ENCODE measurements at places on chromosomes 11 and 22.

GRCh38 chr11:8168485-8169257, at the start of gene RIC3:
RIC3 (minus strand) TSS chr11:8169025; CDS start chr11:8168989, 36 bp downstream.
- peak; percentile 62 for DNase-seq

DNA sequence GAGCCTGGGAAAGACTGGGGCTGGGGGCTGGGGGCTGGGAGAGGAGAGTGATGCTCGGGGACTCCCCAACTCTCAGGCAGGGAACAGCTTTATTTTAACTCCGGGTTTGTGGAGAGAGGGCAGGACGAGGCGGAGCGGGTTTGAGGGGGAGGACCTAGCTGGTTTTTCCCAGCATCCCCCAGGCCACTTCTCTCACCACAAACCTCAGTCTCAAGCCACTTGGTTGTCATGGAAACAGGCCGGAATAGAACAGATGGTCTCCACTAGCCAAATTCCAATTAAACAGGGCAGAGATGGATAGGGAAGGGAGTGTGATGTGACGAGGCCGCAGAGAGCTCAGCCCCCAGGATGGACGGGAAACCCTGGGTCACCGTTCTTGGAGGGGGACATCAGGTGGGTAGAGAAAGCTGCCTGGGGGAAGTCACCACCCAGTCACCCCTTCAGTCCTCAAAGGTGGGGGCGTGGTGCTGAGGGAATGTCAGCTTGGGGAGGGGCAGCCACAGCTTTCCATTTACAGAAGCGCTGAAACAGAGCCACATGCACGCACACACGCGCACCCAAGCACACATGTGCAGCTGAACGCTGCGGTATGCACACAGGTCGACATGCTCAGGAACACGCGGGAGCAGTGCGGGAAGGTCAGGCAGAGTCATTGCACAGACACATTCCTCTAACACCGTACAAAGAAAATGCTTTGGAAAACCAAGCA, 19.2 kb downstream of the NECTIN1 start:
- peak; percentile 98 for DNase-seq

GRCh38 chr11:94020777-94021481, at the start of gene HEPHL1:
HEPHL1 (plus strand) TSS chr11:94021354; CDS start chr11:94021369, 15 bp downstream.
- DNase-seq: no peak

GRCh38 chr11:40716344-40717130, 742.9 kb downstream of the LRRC4C start:
- DNase-seq: no peak

- no peak for DNase-seq
These were observed 182.0 kb downstream of the CHST1 start for GRCh38 chr11:45483416-45483815.

DNA sequence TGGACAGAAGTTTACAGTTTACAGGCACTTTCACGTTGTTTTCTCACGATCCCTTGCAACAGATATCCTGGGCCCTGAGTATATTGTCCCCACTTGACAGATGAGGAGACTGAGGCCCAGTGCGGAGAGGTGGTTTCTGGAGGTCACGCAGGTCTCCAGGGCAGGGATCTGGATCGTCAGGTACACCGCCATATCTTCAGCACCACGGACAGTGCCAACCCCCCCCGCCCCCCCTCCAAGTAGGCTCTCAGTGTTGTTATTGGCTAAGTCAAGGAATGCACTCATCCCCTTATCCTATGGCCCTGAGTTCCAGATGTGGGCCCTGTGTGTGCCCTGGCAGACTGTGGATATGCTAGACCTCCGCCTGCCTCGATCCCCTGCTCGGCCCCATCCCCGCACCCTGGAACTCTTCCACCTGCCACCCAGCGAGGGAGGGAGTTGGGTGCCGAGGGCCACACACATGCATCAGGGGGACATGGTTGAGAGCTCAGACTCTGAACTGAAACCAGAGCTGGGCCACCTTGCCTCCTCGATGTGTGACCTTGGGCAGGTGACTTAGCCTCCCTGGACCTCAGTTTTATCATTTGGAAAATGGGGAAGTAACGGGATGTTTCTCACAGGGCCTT, 37.5 kb downstream of the MPPED1 start:
- DNase-seq: no peak

DNA sequence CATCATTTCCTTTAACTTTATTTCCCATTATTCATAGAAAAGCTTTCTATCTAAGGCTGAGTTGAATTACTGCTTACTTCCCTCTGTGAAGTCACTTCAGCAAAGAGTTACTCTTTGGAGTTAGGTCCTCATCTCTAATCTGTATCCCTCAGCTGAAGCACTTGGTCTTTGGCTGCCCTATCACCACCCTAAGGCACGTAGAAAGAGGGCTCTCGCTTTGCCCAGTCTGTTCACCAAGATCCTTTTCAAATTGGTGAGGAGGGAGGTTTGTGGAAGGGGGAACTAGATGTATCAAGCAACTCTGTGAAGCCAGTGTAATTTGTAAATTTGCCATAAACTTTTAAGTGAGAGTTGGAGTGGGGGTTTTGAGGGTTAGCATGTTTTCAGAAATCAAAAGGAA, 43.4 kb downstream of the PAX6 start:
- no peak for DNase-seq

DNA sequence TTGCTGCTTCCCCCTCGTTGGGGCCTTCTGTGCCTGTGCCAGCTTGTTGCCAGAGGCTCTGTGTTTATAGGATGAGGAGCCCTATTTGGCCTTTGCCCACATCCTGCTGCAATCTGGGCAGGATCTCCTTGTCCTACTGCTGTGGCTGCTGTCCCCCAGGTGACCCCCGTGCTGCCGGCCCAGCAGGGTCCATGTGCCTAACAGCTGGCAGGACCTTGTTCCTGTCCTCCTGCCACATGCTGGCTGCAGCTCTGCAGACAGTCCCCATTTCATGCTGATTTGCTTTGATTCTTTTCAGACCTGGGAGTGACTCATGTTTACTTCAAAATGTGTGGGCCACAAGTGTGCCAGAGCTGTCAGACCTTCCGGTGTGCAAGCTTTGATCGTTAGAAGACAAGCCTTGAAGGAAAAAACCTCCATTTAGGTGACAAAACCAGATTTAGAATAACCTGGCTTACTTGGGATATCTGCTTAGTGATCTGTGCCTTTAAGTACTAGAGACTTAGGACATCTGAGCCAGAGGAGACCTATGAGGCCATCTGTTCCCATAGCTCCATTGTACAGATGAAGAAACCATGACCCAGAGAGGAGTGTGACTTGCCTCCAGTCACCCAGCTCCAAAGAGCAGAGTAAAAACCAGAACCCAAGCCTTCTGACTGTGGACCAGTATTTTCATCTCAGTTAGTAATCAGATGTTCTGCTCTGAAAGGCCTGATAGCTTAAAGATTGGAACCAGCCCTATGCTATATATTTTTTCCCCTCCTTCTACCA, 11.1 kb downstream of the NAV2 start:
- DNase-seq: peak; percentile 46

GRCh38 chr11:9527481-9528135, 45.9 kb upstream of the WEE1 start:
- no peak for DNase-seq

DNA sequence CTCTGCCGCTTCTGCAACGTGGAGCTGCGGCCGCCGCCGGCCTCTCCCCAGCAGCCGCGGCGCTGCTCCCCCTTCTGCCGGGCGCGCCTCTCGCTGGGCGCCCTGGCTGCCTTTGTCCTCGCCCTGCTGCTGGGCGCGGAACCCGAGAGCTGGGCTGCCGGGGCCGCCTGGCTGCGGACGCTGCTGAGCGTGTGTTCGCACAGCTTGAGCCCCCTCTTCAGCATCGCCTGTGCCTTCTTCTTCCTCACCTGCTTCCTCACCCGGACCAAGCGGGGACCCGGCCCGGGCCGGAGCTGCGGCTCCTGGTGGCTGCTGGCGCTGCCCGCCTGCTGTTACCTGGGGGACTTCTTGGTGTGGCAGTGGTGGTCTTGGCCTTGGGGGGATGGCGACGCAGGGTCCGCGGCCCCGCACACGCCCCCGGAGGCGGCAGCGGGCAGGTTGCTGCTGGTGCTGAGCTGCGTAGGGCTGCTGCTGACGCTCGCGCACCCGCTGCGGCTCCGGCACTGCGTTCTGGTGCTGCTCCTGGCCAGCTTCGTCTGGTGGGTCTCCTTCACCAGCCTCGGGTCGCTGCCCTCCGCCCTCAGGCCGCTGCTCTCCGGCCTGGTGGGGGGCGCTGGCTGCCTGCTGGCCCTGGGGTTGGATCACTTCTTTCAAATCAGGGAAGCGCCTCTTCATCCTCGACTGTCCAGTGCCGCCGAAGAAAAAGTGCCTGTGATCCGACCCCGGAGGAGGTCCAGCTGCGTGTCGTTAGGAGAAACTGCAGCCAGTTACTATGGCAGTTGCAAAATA, 816 bp downstream of the PDE3B start:
- peak; percentile 89 for DNase-seq

DNA sequence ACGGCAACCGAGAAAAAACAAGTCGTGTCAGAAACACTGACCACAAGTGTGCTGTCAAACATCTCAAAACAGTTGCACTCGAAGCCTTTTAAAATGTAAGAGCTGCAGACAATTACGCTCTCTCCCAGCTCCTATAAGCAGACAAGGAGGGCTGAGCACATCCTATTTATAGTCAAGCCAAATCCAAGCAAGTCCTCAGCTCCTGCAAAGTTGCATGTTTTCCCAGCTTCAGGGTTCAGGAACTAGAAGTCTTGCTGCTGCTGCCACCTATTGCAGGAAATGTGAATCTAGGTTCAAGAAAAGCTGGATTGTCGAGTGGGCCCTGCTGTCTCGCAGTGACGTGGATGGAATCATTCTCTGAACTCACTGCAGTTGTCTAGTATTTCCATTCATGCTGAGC, 15.5 kb downstream of the EFCAB6 start:
- peak; percentile 75 for DNase-seq

GRCh38 chr11:64742087-64742888, 1.7 kb downstream of the RASGRP2 start:
- peak; percentile 55 for DNase-seq

DNA sequence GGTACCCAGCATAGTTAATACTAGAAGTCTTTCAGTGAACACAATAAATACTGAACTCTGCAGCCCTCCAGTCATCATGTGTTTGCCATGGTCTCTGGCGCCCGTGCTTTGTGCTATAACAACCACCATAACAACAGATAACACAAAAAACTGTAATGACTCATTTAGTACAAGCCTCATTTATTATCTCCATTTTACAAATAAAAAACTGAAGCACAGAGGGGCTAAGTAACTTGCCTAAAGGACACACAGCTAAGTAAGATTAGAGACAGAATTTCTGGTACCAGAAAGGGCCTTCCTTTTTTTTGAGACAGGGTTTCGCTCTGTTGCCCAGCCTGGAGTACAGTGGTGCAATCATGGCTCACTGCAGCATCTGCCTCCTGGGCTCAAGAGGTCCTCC, 19.5 kb downstream of the RBFOX2 start:
- DNase-seq: no peak

- no peak for DNase-seq
These were observed 7.5 kb downstream of the TMEM138 start for GRCh38 chr11:61369372-61370348.

GRCh38 chr11:120184371-120184945, 26.4 kb upstream of the OAF start:
- DNase-seq: no peak

DNA sequence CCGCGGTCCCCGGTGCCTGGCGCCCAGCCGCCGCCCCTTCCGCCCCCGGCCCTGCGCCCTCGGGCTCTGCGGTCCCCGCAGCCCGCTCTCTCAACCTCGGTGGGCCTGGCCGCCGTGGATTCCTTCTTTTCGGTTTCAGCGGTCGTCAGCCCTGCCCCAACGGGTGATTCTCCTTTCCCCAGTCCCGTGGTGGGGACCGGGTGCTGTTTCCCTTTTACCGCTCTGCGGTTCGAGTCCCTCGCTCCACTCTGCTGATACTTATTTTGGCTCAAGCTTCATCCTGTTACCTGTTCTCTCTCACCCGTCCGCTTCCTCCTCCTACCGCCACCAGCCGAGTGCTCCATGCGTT, 494 bp downstream of the ZDHHC5 start:
- no peak for DNase-seq

- DNase-seq: no peak
These were observed 37.4 kb upstream of the CD82 start for GRCh38 chr11:44528103-44528502.

GRCh38 chr11:57798905-57799559, 37.4 kb downstream of the CTNND1 start:
- DNase-seq: no peak

GRCh38 chr11:62546244-62546928, at the start of gene AHNAK:
AHNAK (minus strand) TSS chr11:62546806; CDS start chr11:62536098, 10,708 bp downstream.
- DNase-seq: peak; percentile 82

GRCh38 chr11:73542175-73542574, 55.7 kb downstream of the FAM168A start:
- no peak for DNase-seq

GRCh38 chr11:47797633-47798032, 30.5 kb upstream of the FNBP4 start:
- DNase-seq: no peak

DNA sequence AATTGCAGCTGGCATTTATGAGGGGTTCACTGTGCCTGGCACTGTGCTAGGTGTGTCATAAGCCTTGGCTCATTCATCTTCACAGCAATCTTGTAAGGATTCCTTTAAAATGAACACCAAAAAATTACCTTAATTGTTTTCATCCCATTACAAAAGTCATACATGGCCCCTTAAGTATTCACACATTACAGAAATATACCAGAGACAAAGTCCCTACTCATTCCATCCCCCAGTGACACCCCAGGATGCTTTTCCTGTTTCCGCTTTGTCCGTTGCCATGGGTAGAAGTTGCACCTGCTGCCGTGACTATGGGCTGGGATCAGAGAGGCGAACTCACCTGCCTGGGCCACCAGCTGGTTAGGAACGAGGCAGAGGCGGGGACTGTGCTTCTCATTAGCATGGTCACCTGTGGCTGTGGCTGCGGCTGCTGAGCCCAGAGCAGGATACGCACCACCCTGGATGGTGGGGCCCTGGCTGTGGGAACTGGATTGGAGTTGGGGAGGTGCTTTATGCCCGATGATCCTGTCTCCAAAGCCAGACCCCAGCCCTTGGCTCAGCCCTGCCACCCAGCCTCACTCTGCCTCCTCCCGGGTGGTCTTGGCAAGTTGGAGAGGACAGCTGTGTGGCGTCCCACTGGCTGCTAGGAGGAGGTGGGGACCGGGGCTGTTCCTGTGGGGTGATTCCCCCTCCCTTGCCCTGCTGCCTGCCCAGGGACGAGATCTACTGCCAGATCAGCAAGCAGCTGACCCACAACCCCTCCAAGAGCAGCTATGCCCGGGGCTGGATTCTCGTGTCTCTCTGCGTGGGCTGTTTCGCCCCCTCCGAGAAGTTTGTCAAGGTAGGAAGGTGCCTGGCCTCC, 60.8 kb downstream of the MYO7A start:
- DNase-seq: no peak

- DNase-seq: peak; percentile 80
These were observed 56.0 kb downstream of the JAM3 start for GRCh38 chr11:134124660-134125451.
